CD4-positive, alpha-beta T cell treated with Interleukin-6 at 100 ng/mL for 8 hours (primary cell): ENCODE measurements at places on chromosomes 4 and X.

DNA sequence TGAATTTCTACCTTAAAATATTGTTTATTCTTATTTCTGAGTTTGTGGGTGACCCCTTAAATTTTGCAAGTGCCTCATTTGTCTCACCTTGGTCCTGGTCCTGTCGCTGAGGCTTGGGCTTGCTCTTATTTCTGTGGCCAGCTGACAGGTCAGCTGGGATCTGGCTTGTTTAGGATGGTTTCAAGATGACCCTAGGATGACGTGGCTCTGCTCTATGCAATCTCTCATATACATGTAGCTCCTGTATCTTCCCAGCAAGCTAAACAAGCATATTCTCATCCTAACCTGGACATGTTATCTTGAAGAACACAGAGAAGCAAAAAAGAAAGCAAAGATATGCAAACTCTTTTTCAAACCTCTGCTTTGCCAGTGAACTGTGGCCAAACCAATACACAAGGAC is 158.4 kb downstream of the BANK1 start:
- DNase-seq: no peak

GRCh38 chrX:50818986-50819385 is 5.0 kb upstream of the SHROOM4 start:
- DNase-seq: no peak

DNA sequence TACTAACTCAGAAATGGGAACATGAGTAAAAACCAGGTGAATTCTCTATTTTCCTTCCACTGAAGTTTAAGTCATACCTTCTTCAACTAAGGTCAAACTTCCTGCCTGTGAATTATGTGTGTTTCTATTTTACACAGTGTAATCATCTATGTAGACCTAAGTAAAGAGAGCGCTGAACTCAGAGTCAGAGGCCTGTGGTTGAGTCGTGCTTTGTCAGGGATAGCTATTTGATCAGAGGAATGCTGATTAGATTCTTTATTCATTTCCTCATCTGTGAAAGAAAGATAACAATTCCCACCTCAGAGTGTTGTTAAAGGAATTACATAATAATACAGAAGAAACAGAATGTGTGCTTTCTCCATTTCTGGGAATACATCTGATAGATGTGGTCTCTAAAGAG is 654.1 kb downstream of the STIM2 start:
- DNase-seq: no peak

DNA sequence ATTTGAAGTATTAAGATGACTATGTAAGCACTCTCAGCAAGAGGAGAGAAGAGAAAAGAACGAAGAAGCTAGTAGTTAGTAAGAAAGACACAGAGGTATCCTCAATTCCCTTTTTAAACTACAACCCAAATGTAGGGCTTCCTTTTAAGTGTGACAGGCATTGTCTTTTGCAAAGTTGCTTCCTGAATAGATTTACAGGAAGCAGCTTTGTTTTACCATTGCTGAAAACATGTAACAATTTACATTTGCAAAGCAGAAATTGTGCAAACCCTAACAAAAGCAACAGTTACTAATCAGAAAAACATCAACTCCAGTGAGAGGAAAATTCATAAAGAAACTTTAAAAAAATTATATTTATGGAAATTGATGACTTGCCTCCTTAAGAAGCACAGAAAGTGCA is 96.4 kb downstream of the FAM13A start:
- no peak for DNase-seq

DNA sequence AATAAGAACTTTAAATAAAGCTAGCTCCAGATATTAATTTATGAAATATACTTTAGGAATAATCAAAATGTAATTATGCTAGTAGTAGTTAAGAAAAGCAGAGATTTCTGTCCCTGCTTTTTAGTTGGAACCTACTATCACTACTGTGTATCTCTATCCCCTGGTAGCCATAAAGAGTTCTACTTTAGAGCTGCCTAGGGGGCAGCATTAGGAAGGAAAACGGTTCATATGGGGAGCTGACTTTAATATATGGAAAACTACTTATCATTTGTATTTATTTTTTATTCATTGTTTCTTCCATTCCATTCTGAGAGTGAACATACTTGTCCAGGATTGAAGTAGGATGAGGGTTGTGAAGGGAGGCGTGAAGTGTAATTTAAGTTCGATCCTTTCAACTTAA is 40.9 kb downstream of the CPEB2 start:
- DNase-seq: no peak

DNA sequence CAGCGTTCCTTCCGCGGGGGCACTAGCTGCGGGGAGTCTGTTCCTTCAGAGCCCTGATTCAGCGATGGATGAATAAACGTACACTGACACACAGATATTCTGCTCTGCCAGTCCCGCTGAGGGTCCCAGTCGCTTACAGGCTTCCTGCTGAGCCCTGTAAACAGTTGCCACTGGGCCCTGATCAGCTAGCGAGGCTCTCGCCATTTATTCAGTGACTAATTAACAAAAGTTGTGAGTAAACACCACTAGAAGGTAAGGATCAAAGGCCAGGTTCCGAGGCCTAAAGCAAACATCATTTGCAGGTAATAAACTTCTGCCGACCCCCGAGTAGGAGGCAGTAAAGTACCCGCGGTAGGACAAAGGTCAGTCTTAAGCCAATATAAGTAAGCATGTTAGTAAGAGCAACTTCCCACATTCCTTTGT is 442.6 kb upstream of the GALNT7 start:
- DNase-seq: no peak

DNA sequence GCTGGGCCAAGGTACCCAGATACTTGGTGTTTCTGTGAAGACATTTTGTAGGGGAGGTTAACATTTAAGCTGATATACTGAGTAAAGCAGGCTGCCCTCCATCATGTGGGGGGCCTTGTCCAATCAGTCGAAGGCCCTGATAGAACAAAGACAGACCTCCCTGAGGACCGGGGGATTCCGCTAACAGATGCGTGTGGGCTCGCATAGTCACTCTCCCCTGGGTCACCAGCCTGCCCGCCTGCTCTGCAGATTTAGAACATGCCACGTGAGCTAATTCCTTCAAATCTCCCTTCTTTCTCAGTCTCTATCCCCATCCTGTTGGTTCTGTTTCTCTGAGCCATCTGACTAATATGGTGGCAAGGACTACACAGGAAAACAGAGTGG is 60.7 kb downstream of the WFS1 start:
- DNase-seq: no peak

DNA sequence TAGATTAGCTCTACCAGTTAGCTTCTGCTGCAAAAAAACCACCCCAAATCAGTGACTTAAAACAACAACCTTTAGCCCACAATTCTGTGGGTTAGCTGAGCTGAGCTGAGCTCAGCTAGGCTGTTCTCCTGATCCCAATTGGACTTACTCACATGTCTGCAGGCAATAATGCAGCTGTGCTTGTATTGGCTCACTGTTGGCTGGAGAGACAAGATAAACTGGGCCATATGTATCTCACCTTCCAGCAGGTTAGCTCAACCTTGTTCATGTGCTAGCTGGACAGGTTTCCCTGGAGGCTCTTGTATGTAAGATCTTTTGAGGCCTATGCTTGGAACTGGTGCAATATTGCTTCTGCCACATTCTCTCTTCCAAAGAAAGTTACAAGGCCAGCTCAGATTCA is 261.5 kb upstream of the ADGRL3 start:
- DNase-seq: no peak

GRCh38 chr4:67131224-67131623 is 414.1 kb downstream of the CENPC start:
- no peak for DNase-seq

DNA sequence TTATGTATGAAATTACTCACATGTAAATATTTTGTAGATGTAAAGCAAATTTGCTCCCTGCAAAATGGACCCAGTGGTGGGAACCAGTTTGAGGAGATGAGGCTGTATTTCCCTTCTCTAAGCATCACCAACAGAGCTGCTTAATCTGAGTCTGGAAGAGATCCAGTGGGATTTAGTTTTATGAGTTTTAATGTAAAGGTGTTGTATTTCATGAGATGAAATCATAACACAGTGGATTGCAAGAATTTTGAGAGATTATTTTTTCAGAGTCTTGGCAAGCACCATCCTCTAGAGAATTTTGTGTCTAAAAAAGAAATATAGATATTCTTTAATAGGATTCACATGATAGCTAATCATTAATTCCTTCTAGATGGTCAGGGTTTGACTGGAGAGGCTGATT is 35.6 kb upstream of the SFRP2 start:
- DNase-seq: no peak

- no peak for DNase-seq
Observed at GRCh38 chr4:146040623-146041022, 102.0 kb upstream of the ZNF827 start.

DNA sequence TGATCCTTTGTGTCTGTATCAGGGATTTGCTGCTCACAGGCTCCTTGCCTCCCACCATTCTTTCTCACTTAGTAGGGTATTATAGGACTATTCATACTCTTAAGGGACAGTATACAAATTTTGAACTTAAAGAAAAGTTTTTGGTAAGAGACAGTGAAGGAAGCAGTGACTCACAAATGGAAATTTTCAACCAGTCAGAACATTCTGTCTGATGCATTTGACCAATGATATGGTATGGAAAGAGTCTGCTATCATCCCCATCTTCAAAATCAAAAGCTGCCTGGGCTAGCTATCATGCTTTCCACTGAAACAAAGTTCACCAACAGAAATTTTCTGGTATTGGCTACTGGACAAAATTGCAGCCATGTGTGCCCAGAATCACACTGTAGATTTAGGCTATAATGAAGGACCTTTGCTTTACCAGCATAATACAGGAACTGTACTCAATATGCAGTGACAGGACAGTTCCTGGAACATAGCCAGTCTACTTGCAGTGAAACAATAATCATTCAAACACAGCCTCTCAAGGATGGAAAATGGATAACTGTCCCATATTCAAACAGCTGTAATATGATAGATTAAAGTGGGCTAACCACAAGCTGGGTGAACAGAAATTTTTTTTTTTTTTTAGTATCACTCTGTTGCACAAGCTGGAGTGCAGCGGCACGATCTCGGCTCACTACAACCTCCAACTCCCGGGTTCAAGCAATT is 109.0 kb upstream of the ACSL4 start:
- no peak for DNase-seq

DNA sequence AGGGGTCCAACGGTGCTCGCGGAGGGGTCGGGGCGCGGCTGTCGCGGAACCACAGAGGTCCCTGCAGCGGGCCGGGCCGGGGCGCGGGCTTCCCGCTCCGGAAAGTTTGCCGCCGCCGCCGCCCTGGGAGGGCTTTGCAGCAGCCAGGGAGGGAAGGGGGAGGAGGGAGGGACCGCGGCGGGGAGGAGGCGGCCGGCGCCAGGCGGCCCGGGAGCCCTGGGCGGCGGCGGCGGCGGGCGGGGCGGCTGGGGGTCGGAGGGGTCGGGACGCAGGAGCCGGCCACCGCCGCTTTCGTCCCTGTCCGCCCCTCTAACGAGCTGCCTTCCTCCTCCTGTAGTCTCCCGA is 375 bp downstream of the FGFR3 start:
- DNase-seq: no peak

GRCh38 chrX:17475449-17476217 is 100.6 kb downstream of the NHS start:
- DNase-seq: no peak

DNA sequence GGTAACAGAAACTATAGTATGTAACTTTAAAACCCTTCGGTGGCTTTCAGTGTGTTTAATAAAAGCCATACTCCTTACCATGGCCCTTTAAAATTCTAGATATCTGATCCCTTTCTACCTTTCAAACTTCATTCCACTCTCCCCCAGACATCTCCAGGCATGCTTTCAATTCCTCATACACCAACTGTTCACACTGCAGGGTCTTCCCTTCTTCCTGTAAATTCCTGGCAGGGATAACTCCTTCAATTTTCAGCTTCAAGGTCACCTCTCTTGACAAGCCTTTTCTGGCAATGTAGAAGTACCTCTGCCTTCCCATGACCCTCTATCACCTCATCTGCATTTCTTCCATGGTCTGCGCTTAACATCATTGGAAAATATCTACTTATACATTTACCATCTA is 60.8 kb downstream of the WDFY3 start:
- no peak for DNase-seq

GRCh38 chr4:71136071-71136470 is 142.6 kb downstream of the DCK start:
- no peak for DNase-seq

- DNase-seq: no peak
Observed at GRCh38 chrX:130435937-130436336, 34.1 kb downstream of the RBMX2 start.

DNA sequence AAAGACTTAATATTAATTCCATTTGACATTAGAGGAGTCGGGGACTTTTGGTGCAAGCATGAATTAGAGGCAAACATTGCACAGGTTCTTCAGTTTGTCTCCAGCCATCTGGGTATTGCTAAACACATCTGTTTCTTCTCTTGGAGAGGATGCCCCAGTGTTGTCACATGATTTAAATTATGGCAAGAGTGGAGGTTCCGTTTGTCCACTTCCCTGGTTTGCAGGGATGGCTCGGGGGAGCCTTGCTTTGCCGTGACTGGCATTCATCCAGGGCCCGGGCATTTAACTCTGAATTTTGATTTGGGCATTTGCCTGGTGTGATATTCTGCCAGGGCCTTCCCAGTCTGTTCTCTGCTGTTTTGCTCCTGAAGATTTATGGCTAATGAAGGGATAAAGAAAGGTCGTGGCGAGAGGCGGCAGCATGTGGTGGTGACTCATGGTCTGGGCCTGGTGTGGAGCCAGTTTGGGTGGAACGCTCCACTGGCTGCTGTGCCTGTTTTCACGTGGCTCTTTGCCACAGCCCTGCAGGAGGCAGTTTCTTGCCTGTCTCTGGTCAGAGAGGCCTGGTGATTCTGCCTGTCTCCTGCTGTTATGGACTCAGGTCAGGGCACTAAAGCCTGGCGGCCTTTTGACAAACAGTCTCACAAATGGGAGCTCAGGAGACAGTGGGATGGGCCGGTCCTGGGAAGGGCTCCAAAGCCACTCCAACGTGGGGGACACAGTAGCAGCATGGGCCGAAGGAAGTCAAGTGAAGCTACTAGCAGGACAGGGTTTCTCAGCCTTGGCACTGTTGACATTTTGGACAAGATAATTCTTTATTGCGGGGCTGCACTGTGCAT is 99.4 kb upstream of the PGRMC2 start:
- DNase-seq: no peak

DNA sequence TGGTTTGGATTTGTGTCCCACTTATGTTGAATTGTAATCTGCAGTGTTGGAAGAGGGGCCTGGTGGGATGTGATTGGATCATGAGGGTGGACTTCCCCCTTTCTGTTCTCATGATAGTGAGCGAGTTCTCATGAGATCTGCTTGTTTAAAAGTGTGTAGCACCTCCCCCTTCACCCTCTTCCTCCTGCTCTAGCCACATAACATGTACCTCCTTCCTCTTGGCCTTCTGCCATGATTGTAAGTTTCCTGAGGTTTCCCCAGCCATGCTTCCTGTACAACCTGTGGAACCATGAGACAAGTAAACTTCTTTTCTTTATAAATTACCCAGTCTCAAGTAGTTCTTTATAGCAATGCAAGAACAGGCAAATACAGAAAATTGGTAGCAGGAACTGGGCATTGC is 138.7 kb downstream of the INPP4B start:
- peak; percentile 48 for DNase-seq

DNA sequence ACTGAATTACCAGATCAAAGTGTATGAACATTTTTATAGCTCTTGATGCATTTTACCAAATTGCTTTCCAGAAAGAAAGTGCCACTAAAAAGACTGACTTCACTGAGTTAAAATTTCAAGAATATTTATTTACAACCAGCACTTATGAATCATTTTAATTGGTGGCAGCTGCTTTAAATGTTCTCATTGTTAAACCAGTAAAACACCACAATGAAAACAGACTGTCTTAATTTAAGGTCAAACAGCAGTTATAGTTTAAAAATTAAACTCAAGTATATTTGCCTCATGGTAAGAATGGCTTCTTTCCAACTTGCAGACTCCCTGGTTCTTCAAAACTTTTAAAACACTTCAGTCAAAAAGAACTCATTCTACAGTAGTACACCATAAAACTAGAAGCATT is 36.9 kb downstream of the AMMECR1 start:
- DNase-seq: no peak

- no peak for DNase-seq
Observed at GRCh38 chr4:48858130-48858529, 27.2 kb downstream of the OCIAD1 start.
